ENCODE measurements at places on chromosomes 3 and 15.

GRCh38 chr3:197124713-197125112 lies 95.1 kb upstream of the MELTF start:
- no peak for DNase-seq

GRCh38 chr3:58026598-58026997 lies 18.4 kb downstream of the FLNB start:
- DNase-seq, result no peak

DNA sequence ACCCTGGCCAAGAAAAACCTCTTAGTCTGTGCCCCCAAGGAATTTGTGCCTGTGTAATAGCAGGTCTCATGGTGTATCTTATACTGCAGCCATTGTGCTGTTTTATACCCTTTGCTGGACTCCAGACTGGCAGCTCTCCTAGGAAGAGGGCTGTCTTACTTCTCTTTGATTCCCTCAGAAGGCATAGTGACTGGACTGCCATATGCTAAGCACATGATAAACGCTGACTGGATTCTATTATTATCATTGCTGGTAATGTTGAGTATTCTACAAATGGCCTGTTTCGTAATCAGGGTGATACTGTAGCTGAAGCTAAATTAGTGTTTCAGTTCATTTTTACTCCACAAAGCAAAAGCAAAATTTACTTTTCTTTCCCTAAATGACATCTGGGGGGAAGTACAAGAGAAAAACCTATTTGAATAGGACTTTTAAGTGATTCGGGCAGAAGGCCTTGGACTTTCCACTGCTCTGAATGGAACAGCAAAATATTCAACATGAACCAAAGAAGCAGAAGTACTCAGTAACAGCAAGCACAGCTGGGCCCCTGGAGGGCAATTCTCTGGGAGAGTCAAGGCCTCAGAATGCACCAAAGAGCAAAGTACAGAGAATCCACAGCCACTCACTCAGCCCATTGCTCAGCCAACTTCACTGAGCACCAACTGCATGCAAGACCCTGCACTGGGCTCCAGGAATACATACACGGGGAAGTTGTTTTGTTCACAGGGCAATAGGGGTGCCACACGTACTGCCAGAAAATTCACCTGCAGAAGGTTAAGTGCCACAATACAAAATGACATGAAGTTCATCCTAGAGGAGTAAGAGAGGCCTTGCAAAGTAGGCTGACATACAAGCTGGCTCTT lies 7.9 kb upstream of the BCL2A1 start:
- no peak for DNase-seq

DNA sequence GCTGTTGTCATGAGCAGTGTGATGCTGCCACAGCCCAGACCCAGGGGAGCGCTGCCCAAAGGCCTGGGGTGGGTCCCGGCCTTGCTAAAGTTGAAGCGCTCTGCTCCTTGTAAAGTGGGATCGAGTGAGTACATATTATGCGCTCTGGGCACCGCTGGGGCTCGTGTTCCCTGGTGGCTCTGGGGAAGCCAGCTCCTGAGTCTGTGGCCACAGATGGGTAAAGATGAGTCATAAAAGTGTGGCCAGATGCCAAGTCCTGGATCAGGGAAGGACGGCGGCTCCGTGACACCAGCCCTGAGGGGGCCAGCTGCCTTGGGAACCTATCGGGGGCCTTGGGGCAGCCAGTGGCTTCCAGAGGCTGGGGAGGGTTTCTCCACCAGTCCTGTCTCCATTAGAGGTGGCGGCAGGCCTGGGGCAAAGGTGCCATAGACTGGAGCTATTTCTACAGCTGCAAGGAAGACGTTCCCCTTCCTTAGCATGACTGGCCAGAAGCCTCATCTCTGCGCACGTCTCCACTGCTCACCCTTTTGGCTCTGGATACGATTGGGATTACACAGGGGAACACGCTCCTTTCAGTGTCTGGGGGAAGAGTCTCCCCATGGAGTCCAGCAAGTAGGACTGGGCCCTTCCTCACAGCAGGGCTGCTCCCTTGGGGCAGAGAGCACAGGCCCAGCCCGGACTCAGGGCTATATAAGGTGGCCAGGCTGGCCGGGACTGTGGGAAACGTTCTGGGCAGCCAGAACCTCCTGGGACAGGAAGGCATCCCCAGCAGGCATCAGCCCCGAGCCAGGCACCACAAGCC lies 1.2 kb upstream of the ITIH4 start:
- DNase-seq, result no peak
